Renal cortical epithelial cell (primary cell): ENCODE measurements at places on chromosomes 7 and 10. TPM values are rescaled to one million over a fixed set of nuclear protein-coding genes. Genes with fewer than 3 reads are reported as not detected.

DNA sequence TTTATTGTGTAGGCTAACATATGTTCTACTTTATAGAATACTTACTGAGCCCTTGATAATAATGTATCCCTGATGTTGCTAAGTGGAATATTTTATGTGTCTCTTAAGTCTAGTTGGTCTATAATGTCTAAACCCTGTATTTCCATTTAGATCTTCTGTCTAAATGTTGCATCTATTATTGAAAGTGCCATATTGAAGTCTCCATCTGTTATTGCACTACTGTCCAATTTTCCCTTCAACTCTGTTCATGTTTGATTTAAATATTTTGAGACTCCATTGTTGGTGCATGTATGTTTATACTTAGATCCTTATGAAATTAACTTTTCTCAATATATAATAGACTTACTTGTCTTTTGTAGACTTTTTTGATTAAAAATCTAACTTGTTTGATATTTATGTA, 924.5 kb upstream of the KCND2 start:
- DNase-seq = no peak

Gene INHBA
- total RNA-seq = 2.1 and 19.6 TPM in 2 replicates

DNA sequence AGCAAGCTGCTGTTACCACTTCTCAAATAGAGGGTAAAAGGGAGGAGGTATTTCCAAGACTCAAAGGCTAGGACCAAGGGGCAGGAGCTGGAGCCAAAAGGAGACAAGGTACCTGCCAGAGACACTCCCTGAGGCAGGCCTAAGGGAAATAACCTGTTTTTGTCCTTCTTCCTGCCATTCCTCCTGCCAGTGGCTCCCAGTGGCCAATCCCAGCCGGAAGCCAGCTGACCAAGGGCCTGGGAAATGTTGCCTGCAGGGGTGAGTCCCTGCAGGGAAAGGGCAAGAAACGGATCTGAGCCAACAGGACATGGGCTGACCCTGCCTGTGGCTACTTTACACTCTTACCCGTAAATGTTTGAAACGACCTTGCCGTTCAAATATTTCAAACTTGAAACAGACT, 3.5 kb downstream of the CYTH3 start:
- no peak for DNase-seq

Gene AASS
- total RNA-seq = 13.4 and 15.7 TPM in 2 replicates

Gene KIAA1217
- 6.9 and 33.3 TPM in 2 replicates for total RNA-seq

Gene EZH2
- total RNA-seq = 7.9 and 10.1 TPM in 2 replicates
